ENCODE measurements at places on chromosomes 7 and 10. TPM values are rescaled to one million over a fixed set of nuclear protein-coding genes. Genes with fewer than 3 reads are reported as not detected.

Gene MARCHF5
- polyA plus RNA-seq = 54.3 TPM

Gene TMEM178B
- 58.2 TPM for polyA plus RNA-seq

Gene MRPS33
- 69.4 TPM for polyA plus RNA-seq

Gene NPTX2
- 48.1 TPM for polyA plus RNA-seq

Gene NPC1L1
- 0.11 TPM for polyA plus RNA-seq

All from spinal cord (tissue), 10 donors.